Naive thymus-derived CD8-positive, alpha-beta T cell (primary cell): ENCODE measurements at places on chromosomes 1 and 21.
A peak's percentile ranks its signal among the peaks of the same experiment; 100 is the strongest.

GRCh38 chr1:48222501-48223242 is at the start of gene SLC5A9:
TSS of gene SLC5A9 (plus strand) at chr1:48222716. CDS start at chr1:48222737, 21 bp downstream.
- peaks cover 8% of the 10 kb centered on the region for H3K4me1 ChIP-seq
- H3K36me3 ChIP-seq: no peaks in the 10 kb centered on the region
- no peak within 1 kb of the TSS for H3K27ac ChIP-seq
- no peak for DNase-seq

DNA sequence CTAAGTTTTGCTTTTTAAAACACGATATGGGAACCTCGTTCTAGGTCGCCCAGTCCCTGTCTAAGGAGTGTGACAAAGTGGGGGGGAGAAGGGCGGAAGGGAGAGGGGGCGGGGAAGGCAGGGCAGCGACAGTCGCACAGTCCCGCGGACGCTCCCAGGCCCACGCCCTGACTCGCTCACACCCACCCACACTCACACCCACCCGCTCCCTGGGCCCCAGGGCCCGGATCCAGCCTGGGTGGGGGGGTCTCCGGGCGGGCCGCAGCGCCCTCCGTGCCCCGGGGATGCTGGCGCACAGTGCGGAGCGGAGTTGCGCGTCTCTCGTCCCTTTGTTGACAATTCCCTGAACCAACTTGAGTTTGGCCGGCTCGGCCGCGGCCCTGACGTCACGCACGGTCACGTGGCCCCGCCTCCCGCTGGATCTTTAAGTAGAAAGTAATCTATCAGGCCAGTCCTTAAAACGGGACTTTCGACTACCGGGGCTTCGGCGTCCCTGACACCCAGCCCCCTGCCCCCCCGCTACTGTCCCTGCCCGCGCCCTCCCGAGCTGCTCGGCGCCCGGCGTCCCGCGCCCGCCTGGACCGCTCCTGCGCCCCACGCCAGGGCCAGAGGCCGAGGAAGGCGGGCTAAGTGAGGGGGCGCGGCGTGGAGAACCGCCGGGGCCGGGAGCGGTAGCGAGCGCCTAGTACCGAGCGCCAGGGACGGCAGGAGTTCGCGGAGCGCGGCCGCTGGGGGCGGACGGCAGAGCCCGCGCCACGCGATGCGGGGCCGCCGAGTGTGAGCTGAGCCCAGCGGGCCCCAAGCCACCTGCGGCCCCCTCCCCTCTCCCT is at the start of gene FOXD3:
FOXD3 (plus strand) TSS at position 454 of the 830 bp plus-strand sequence. CDS start 492 bp downstream, outside the sequence.
- peak within 1 kb of the TSS; percentile 79 for H3K4me3 ChIP-seq
- H3K4me1 ChIP-seq: peaks cover 51% of the 10 kb centered on the region
- H3K27me3 ChIP-seq: peaks cover 71% of the 10 kb centered on the region
- no peak for DNase-seq
- no peak within 1 kb of the TSS for H3K27ac ChIP-seq

GRCh38 chr1:80154176-80154575 is 1147.6 kb upstream of the ADGRL4 start:
- DNase-seq: no peak
- no peaks in the 10 kb centered on the region for H3K36me3 ChIP-seq
- H3K4me3 ChIP-seq: no peak overlapping the region

DNA sequence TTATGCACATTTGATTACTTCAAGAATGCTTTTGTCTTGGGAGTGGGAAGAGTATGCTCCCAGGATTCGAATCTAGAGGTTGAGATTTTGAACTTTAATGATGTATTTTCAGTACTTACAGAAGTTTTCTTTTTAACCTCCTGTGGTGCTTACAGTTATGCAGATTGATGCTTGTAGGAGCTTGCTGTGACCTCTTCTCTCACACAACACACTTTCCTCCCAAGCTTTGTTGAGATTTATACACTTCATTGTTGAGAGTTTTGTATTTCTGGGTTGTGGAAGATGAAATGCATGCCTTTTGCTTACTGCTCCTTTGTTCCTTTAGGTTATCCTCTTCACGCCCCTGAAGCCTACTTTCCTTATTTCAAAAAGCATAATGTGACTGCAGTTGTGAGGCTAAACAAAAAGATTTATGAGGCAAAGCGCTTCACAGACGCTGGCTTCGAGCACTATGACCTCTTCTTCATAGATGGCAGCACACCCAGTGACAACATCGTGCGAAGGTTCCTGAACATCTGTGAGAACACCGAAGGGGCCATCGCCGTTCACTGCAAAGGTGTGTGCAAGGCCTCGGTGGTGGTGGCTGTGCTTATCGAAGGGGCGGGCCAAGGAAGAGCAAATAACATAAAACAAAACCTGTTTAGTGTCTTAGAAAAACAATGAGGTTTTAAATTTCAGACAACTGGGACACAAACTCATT is 75.5 kb upstream of the GPR88 start:
- no peak overlapping the region for H3K27ac ChIP-seq
- DNase-seq: no peak

DNA sequence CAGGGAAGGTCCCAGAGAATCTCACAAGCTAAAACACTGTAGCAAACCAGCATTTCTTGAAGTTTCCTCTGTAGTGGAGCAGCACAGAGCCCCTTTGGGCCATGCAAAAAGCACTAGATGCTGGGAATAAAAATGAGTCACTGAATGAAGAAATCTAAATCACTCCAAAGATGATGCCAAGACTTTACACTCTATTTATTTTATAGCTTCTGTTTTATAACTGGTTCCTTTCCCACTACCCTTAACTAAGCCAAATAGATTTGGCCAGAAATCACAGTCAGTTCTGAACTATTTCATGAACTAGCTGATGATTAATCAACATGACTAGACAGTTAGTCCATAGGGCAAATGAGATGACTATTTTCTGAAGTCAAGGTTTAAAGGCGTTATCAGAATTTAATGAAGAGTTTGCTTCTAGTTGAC is 89.5 kb downstream of the SCMH1 start:
- H3K4me3 ChIP-seq: no peak overlapping the region
- no peak overlapping the region for H3K27ac ChIP-seq
- no peak for DNase-seq

DNA sequence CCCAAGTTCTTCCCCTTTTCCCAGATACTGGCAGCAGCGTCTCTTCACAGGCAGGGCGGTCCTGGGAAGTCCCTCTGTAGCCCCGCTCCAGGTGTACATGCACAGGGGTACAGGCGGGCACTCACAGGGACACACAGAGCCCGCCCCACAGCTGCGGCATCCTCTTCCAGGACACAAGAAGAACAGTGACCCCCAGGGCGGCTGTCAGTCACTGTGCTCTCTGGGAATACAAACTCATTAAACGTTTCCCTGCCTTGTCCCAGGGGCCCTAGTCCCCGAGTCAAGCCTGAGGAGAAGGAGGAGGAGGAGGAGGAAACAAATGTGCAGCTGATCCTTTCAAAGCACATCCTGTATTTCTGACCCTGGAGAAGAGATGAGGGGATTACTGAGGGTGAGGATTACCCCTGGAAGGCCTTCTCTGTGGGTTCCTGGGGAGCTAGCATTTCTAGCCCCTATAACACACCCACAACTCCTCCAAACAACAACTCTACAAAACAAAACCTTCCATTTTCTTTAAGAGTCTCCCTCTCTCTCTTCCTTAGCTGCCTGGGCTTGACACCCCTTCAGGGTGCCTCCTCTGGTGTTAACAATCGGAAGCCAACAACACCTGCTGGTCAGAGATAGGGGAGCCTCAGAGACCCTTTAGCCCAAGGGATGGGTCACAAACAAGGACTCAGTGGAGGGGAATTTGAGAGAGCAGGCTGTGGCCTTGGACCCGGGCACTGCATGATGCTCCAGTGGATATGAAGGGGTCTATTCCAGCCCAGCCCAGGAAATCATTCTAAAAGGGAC is 28.4 kb upstream of the DMBX1 start:
- DNase-seq: no peak
- peaks cover 53% of the 10 kb centered on the region for H3K27me3 ChIP-seq
- peaks cover 6% of the 10 kb centered on the region for H3K4me1 ChIP-seq
- no peaks in the 10 kb centered on the region for H3K36me3 ChIP-seq
- H3K27ac ChIP-seq: no peak overlapping the region

- H3K36me3 ChIP-seq: peaks cover 30% of the 10 kb centered on the region
- H3K4me1 ChIP-seq: peaks cover 43% of the 10 kb centered on the region
- no peak for DNase-seq
These were observed 31.0 kb downstream of the CD53 start for GRCh38 chr1:110903853-110904500.

GRCh38 chr1:34524783-34525182 is 230.1 kb upstream of the GJB5 start:
- no peaks in the 10 kb centered on the region for H3K4me1 ChIP-seq
- H3K27me3 ChIP-seq: peaks cover 23% of the 10 kb centered on the region
- no peak overlapping the region for H3K27ac ChIP-seq
- DNase-seq: no peak
- H3K4me3 ChIP-seq: no peak overlapping the region

DNA sequence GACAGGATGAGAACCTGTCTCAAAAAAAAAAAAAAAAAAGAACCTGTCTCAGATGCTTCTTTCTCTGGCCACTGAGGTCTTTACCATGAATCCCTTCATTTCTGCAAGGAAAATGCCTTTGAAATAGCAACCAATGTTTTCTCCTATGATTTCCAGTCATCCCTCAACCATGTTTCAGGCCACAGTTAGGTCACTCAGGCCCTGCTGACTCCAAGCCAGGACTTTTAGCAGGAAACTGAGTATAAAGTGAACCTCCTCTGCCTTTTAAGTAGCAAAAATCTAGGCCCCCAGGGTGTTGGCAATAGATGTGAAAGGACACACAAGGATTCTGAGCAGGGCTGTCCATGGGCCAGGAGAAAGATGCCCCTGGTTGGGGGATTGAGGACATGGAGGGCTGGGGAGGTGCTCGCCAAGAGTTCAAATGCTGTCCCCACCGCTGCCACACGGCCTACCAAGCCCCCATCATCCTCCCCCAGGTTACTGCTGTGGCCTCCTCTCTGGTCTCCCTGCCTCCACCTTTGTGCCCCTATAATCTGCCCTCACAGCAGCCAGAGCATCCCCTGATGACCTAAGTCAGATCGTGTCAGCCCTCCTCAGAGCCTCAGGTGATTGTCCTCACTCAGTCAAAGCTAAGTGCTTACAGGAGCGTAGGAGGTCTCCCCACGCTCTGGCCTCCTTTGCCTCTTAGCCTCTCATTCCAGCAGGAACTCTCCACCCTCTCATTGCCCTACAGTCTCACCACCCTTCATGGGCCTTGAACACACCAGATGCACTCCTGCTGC is 54.6 kb downstream of the MATN1 start:
- no peaks in the 10 kb centered on the region for H3K36me3 ChIP-seq
- no peak overlapping the region for H3K4me3 ChIP-seq
- DNase-seq: no peak
- peaks cover 11% of the 10 kb centered on the region for H3K27me3 ChIP-seq
- H3K27ac ChIP-seq: no peak overlapping the region

- DNase-seq: no peak
- H3K4me1 ChIP-seq: no peaks in the 10 kb centered on the region
- H3K36me3 ChIP-seq: no peaks in the 10 kb centered on the region
- no peak overlapping the region for H3K27ac ChIP-seq
- peaks cover 24% of the 10 kb centered on the region for H3K27me3 ChIP-seq
- H3K4me3 ChIP-seq: no peak overlapping the region
These were observed 92.6 kb upstream of the TMPRSS2 start for GRCh38 chr21:41600556-41600955.

DNA sequence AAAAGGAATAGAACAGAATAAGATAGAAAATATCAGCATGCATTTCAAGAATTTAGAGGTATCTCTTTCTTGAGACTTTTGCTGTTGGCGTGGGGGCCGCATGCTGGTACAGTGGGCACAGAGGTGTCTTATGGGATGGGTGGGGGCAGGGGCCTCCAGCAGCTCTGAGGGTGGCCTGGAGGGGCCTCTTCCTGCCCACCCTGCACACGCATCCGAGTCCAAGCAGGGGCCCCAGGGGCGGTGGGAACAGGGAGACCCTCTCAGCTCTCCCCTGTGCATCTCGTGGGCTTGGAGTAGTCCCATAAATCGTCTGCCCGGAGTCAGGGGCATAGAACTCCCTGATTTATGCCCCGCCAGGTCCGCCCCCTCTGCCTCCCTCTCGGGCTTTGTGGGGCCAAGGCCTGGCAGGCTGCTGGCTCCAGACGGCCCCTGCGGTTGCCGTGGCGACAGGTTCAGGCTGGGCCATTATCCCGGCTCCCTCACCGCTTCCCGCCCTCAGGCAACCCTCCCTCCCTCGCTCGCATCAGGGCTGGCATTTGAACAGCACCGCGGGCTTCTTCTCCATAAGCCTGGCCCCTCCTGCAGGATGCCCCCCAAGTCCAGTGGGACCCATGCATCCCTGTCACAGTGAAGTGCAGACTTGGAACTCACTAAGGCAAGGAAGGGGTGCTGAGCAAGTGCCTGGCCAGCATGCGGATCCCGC is 133.2 kb upstream of the ZBTB40 start:
- no peaks in the 10 kb centered on the region for H3K4me1 ChIP-seq
- peaks cover 14% of the 10 kb centered on the region for H3K27me3 ChIP-seq
- no peak overlapping the region for H3K4me3 ChIP-seq
- H3K27ac ChIP-seq: no peak overlapping the region
- DNase-seq: no peak

GRCh38 chr1:248755517-248755916 is at the start of gene LYPD8:
TSS of gene LYPD8 (minus strand) at chr1:248755759. CDS start at chr1:248751081, 4,678 bp downstream.
- H3K4me1 ChIP-seq: peaks cover 14% of the 10 kb centered on the region
- no peak within 1 kb of the TSS for H3K27ac ChIP-seq
- no peak for DNase-seq
- H3K27me3 ChIP-seq: peaks cover 2% of the 10 kb centered on the region
- H3K4me3 ChIP-seq: no peak within 1 kb of the TSS

DNA sequence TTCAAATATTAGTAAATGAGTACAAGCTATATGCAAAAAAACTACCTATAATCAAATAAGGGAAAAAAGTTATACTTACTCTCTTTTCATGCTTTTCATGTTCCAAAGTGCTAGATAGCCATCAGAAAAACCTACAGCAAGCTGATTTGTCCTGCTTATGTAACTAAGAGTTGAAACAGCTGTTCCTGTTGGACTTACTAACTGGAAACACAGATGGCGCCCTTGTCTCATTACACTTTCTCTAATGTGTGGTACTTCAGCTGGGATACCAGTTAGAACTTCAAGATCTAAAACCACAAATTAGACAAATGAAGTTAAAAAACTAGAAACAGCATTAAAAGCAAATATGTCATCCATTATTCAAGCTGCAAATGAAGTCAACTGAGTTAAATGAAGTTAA is 24.3 kb downstream of the AHCTF1 start:
- H3K27me3 ChIP-seq: no peaks in the 10 kb centered on the region
- H3K27ac ChIP-seq: no peak overlapping the region
- H3K36me3 ChIP-seq: peaks cover 6% of the 10 kb centered on the region
- H3K4me1 ChIP-seq: peaks cover 7% of the 10 kb centered on the region
- peak; percentile 23 for DNase-seq
- H3K4me3 ChIP-seq: no peak overlapping the region

- no peak overlapping the region for H3K27ac ChIP-seq
- H3K27me3 ChIP-seq: no peaks in the 10 kb centered on the region
- no peaks in the 10 kb centered on the region for H3K4me1 ChIP-seq
- H3K4me3 ChIP-seq: no peak overlapping the region
- H3K36me3 ChIP-seq: no peaks in the 10 kb centered on the region
These were observed 194.2 kb downstream of the SIPA1L2 start for GRCh38 chr1:232435729-232436128.
